ENCODE measurements at places on chromosomes 7 and 10. TPM values are rescaled to one million over a fixed set of nuclear protein-coding genes. Genes with fewer than 3 reads are reported as not detected.

OPN4 gene
- not detected for total RNA-seq

KIF11 gene
- total RNA-seq = 1.6 TPM

KLF14 gene
- 0.80 TPM for total RNA-seq

ASZ1 gene
- total RNA-seq = not detected

ASB10 gene
- not detected for total RNA-seq

DCLRE1A gene
- total RNA-seq = 4.3 TPM

PUS7 gene
- 23.6 TPM for total RNA-seq

MMD2 gene
- total RNA-seq = not detected

FLNC gene
- 7.5 TPM for total RNA-seq

DNA sequence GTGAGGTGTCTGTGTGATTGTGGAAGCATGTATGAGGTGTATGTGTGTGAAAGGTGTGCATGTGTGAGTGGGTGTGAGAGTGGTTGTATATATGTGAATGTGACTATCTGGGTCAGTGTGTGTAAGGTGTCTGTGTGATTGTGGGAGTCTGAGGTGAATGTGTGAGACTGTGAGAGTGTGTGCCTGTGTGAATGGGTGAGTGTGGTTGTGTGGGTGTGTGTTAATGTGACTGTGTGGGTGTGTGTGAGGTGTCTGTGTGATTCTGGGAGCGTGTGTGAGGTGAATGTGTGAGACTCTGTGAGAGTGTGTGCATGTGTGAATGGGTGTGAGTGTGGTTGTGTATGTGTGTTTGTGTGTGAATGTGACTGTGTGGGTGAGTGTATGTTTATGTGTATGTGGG is 385.1 kb downstream of the TCERG1L start:
- no peak for DNase-seq
- no peak overlapping the region for H3K4me3 ChIP-seq
- H3K36me3 ChIP-seq = no peaks in the 10 kb centered on the region
- no peak overlapping the region for H3K27ac ChIP-seq

DNA sequence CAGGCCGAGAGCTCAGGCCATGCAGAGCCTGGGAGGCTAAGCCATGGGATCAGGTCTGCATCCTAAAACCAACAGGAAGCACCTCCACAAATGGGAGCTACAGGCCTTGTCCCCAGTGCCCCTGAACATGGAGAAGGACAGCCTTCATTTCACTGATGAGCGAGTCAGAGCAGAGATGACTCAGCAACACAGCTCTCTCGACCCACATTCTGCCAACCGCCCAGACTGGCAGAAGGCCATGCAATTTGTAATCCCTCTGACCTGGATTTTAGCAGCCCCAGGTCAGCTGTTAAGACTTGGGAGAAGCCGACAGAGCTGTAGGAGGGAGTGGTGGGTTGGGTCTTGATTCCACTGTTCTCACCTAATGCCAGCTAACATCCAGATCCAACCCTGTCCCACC is 25.5 kb downstream of the VOPP1 start:
- peak; percentile 74 for DNase-seq
- H3K27me3 ChIP-seq = no peaks in the 10 kb centered on the region
- H3K4me1 ChIP-seq = no peaks in the 10 kb centered on the region
- no peak overlapping the region for H3K4me3 ChIP-seq
- H3K27ac ChIP-seq = no peak overlapping the region
- no peaks in the 10 kb centered on the region for H3K36me3 ChIP-seq

DNA sequence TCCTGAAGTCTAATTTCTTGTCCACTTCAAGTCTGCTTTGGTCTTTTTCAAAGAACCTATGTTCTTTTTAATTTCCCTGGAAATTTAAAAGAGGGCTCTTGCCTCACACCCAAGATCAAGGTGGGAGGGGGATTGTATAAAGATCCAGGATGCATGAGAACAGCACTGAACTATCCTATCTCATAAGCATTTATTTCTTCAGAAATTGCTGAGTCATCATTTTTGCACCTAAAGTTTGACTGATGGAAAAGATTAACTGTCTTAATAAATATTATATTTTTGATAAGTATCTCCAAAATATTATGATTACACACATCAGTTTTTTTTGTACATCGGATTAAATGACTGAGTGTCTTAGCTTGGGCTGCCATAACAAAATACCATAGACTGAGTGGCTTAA is 90.5 kb downstream of the RPS24 start:
- no peaks in the 10 kb centered on the region for H3K27me3 ChIP-seq
- H3K36me3 ChIP-seq = no peaks in the 10 kb centered on the region
- no peak for DNase-seq
- no peak overlapping the region for H3K27ac ChIP-seq
- no peak overlapping the region for H3K4me3 ChIP-seq

DNA sequence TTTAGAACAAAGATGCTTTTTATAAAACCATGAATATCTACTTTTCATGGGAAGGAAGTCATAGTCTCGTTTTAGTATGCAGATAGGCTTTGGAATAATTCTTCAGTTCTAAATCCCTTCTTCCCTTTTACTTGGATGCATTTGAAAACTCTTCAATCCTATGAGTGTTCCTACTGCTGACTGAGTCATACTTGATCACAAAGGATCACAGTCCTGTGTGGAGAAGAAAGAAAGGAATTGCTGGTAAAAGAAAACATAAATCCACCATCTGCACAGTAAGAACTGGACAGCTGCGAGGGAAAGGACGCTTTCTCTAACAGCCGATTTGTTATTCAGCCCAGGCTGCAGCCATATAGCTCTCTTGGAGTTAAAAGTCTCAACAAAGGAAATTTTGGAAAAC is 209.9 kb downstream of the SEMA3E start:
- no peaks in the 10 kb centered on the region for H3K4me1 ChIP-seq
- H3K27me3 ChIP-seq = no peaks in the 10 kb centered on the region
- no peak overlapping the region for H3K27ac ChIP-seq
- DNase-seq = no peak

DNA sequence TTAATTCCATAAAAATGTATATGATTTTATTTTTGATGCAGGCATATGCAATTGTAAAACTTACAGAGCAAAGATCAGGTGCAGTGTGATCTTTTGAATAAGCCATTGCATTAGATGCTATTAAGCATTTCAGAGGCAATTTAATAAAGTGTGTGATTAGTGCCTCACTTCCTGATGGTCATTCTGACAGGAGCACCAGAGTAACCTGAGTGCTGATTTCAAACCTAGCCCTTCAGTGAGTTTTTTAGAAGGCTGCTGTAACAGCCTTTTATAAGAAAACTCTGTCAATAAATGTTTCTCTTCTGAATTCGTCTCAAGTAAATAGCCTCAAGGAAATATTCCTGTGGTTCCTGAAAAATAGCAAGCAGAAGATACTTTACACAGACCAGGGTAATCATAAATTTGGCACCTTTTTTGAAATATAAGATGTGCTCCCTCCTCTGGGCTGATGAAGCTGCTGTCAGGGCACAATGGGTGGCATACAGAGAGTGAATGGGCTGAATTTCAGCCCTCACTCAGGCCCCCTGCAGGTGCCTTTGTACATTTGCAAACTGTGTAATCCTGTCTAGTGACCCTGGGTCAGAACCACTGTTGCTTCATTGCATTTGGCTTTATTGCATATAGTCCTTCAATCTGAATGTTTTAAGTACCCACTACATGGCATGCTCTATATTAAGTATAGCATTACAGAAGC is 193.7 kb upstream of the CSTF2T start:
- H3K4me1 ChIP-seq = no peaks in the 10 kb centered on the region
- H3K4me3 ChIP-seq = no peak overlapping the region
- no peaks in the 10 kb centered on the region for H3K36me3 ChIP-seq
- H3K27me3 ChIP-seq = no peaks in the 10 kb centered on the region

DNA sequence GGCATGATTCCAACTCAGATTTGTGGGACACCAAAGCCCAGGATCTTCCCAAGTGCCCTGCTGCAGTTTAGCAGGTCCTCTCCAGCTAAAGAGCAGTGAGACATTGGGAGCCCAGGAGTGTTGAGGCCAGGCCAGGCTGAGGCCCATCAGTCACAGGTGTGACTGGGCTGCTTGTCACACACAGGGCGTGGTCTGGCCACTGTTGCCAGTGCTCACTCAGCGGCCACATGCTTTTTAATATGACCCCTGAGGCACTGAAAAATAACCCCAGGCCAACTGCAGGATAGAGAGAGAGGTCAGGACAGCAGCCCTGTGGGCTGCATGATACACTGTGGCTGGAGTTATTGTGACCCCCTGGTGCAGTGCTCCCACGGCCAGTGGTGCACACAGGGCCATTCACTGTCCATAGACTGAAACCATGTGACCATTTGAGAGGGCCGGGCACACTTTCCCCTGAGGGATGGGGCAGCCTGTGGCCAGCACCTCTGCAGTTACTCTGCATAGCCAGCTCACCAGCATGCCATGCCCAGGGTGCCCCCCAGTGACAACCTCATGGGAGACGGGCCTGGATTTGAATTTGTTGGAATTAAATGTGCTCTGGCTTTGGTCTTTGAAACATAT is 4.2 kb downstream of the GDF2 start:
- H3K36me3 ChIP-seq = no peaks in the 10 kb centered on the region
- no peak for DNase-seq
- no peaks in the 10 kb centered on the region for H3K4me1 ChIP-seq

DNA sequence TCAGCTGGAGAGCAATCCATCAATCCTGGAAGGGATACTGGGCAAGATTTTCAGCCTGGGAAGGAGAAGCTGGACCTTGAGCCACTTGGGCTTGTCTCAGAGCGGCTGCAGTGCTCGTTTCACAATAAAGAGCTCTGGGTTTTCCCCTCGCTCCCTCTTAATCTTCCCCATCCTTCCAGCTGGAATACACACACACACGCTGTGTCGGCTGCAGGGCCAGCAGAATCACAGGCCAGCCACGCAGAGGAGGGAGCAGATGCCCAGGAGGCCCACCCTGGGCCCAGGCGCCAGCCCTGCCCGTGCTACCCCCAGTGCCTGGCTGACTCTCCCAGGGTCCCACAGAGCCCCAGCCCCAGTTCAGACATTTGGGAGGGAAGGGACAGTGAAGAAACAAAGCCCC is 255.1 kb downstream of the TNS3 start:
- H3K4me1 ChIP-seq = peaks cover 10% of the 10 kb centered on the region
- H3K4me3 ChIP-seq = no peak overlapping the region
- H3K27ac ChIP-seq = peak overlapping the region; percentile 84
- no peaks in the 10 kb centered on the region for H3K36me3 ChIP-seq
- no peak for DNase-seq

DNA sequence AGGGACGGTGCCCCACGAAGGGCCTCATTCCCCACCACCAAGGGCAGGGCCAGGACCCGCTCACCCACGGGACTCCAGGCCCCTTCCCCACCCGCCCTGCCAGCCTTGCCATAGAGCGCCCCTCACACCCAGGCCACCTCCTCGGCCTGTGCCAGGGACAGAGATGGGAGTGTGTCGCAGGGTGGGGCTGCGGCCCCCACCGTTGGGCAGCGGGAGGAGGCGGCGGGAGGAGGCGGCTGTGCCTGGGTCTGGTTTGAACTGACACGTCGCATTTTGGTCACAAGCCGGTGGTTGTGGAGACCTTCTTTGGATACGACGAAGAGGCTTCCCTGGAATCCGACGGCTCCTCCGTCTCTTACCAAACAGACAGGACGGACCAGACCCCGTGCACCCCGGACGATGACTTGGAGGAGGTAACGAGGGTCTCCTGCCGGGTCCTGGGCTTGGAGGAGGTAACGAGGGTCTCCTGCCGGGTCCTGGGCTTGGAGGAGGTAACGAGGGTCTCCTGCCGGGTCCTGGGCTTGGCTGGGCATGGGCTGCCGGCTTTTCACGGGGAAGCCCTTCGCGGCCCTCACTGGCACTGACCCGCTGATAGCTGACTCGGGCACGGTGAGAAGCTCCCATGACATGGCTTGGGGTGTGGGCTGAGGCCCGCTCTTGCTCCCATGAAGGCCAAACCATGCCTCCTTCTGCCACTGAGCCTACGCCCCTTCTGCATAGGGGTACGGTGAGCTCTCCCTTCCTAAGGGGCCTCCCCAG is 46.4 kb upstream of the DPYSL4 start:
- H3K4me3 ChIP-seq = no peak overlapping the region
- no peaks in the 10 kb centered on the region for H3K27me3 ChIP-seq
- H3K36me3 ChIP-seq = no peaks in the 10 kb centered on the region

DNA sequence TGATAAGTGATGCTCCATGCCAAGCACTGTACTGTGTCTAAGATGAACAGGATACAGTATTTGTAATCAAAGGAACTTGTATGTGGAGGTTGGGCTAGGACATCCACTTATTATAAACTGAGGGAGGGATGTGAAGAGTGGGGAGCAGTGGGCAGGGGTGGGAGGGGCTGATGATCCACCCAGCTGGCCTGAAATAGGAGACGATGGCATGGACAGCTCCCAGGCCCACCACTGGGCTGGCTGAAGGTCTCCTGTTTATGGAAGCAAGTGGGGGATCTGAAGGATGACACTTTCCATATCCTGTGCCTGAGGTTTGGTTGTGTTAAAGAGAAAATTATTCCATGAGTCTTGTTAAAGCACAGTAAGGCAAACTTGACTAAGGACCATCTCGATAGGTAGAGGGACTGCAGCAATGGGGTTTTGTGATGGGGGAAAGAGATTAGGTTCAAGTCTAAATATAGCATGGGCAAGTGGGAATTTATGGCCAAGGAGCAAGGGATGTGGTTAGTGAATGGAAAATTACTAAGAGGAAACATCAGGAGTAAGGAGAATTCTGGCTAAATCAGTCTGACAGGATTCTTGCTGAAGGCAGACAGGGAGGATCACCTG is 124.6 kb downstream of the CCNY start:
- H3K36me3 ChIP-seq = no peaks in the 10 kb centered on the region
- no peak overlapping the region for H3K4me3 ChIP-seq
- no peaks in the 10 kb centered on the region for H3K4me1 ChIP-seq
- H3K27ac ChIP-seq = no peak overlapping the region
- no peaks in the 10 kb centered on the region for H3K27me3 ChIP-seq

GRCh38 chr10:45373576-45374349 is at the start of gene ALOX5:
ALOX5 (plus strand) TSS chr10:45374216; CDS start chr10:45374280, 64 bp downstream.
- H3K4me3 ChIP-seq = peak within 1 kb of the TSS; percentile 53
- no peak within 1 kb of the TSS for H3K27ac ChIP-seq
- H3K27me3 ChIP-seq = no peaks in the 10 kb centered on the region
- H3K36me3 ChIP-seq = no peaks in the 10 kb centered on the region
- H3K4me1 ChIP-seq = no peaks in the 10 kb centered on the region
- peak; percentile 64 for DNase-seq

DNA sequence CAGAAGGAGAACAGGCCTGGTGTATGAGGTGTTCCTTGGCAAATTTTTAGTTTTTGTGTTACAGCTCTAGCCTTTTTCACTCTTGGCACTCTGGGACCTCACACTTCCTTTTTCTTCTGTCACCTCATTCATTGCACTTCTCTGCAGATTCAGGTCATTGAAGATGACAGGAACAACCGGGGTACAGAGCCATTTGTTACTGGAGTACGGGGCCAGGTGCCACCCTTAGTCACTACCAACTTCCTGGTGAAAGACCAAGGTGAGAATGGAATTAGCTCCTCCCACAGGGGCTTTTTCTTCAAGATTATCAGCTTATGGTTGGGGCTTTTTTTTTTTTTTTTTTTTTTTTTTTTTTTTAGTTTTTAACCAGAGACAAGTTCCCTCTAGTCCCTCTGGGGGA is 18.5 kb upstream of the CHCHD1 start:
- H3K36me3 ChIP-seq = peaks cover 23% of the 10 kb centered on the region
- no peak for DNase-seq
- no peak overlapping the region for H3K27ac ChIP-seq
- no peaks in the 10 kb centered on the region for H3K4me1 ChIP-seq
- H3K27me3 ChIP-seq = no peaks in the 10 kb centered on the region

GRCh38 chr10:130037169-130037661 is 73.1 kb upstream of the EBF3 start:
- no peaks in the 10 kb centered on the region for H3K4me1 ChIP-seq
- no peak overlapping the region for H3K4me3 ChIP-seq
- peak; percentile 35 for DNase-seq
- H3K27ac ChIP-seq = no peak overlapping the region

- no peak overlapping the region for H3K4me3 ChIP-seq
- no peaks in the 10 kb centered on the region for H3K27me3 ChIP-seq
- H3K27ac ChIP-seq = no peak overlapping the region
- DNase-seq = no peak
Observed at GRCh38 chr10:51718804-51719291, 19.5 kb upstream of the CSTF2T start.

- peaks cover 8% of the 10 kb centered on the region for H3K4me1 ChIP-seq
- H3K4me3 ChIP-seq = no peak overlapping the region
Observed at GRCh38 chr10:71269301-71270288, 49.5 kb upstream of the SLC29A3 start.
